ENCODE measurements at places on chromosomes 5 and 9. TPM values are rescaled to one million over a fixed set of nuclear protein-coding genes. Genes with fewer than 3 reads are reported as not detected.

DNA sequence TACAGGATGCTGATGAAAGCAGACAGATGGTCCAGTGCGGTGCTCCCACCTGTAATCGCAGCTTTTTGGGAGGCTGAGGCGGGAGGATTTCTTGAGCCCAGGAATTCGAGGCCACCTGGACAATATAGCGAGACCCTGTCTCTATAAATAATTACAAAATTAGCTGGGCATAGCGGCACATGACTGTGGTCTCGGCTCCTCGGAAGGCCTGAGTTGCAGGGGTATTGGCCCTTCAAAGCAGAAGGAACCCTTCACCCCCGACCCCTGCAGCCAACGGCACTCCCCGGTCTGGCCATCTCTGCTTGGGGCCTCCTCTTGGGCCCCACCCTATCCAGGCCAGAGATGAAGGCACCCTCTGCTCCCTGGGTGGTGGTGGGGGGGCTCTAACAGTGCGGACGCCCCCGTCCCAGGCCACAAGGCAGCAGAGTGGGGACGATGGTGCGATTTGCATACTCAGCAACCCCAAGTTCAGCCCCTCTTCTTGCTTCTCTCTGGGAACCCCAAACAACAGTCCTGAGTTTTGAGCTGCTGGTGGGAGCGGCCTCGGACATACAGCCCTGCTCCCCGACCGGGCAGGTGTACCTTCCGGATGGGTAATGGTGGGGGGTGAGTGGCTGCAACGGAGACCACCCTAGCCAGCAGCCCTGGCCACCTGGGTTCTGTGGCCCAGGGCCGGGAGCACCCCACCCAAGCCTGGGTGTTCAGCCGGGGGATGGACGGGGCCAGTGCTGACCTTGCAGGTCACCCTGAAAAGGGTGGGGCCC, 50.7 kb downstream of the NACC2 start:
- DNase-seq, result no peak

The DEPDC1B gene
- total RNA-seq, result 24.9 TPM

The OR2Y1 gene
- total RNA-seq, result not detected

The C5orf63 gene
- 0.37 TPM for total RNA-seq

The SSNA1 gene
- 138 TPM for total RNA-seq

The SPAG8 gene
- total RNA-seq, result 0.26 TPM

GRCh38 chr9:120688758-120689157, 25.5 kb downstream of the MEGF9 start:
- no peak for DNase-seq

DNA sequence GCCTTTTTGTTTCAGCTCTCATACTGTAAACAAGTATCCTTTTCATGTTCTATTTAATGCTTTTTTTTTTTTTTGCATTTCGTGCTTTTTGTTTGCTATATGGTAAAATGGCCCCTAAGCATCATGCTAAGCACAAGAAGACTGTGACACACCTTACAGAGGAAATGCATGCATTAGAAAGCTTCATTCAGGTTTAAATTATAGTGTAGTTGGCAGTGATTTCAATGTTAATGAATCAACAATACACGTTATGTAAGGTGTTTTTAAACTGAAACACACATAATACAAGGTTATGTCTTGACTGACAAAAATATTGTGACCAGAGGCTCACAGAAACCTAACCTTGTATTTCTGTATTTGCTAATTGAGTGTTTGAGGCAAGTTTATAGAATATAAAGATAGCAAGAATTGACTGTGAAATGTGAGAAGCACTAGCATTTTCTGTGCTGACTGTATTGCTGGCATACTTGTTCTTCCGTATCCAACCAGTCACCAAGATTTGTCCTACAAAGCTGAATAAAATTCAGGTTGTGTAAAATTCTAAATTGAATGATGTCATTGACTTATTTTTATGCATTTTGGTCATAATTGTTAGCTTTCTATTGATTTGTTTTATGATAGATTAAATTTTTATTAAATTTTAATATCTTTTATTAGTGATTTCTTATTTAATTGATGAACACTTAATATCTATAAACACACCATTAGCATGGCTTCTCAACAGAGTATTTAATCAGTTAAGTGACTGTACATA, 4.1 kb downstream of the CFAP95 start:
- DNase-seq, result no peak

GRCh38 chr9:95875305-95876137, at the start of gene ERCC6L2:
ERCC6L2 (plus strand) TSS chr9:95875691; CDS start chr9:95876039, 348 bp downstream.
- DNase-seq, result peak; percentile 98

DNA sequence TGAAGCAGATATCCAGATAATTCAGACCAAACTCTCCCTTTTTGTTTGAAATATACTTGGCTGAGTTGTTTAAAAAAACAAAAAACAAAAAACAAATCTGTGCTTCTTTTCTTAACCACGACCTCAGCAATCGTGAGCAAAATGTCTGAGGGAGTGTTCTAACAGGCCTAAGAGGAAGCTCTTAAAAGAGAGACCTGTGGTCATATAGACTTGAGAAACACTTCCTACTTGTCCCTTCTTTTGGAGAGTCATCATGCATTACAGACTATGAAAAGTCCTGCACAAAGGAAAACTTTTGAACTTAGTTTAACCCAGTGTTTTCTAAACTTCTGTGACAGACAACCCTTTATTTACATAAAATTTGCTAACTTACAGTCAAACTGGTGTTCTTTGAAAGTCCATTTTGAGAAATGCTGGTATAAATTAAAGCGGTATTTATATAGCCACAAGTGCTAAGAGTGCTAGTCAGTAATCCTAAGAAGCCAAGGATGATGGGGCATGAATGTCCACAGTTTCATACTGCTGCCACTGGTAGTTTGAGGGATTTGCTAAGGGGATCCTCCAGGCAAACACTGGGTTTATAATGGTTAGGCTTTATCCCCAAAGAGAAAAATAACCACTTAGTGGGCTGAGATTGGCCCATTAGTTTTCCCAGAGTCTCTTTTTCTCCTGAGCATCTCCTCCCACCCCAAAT, 199.8 kb downstream of the LRRC70 start:
- DNase-seq, result no peak

DNA sequence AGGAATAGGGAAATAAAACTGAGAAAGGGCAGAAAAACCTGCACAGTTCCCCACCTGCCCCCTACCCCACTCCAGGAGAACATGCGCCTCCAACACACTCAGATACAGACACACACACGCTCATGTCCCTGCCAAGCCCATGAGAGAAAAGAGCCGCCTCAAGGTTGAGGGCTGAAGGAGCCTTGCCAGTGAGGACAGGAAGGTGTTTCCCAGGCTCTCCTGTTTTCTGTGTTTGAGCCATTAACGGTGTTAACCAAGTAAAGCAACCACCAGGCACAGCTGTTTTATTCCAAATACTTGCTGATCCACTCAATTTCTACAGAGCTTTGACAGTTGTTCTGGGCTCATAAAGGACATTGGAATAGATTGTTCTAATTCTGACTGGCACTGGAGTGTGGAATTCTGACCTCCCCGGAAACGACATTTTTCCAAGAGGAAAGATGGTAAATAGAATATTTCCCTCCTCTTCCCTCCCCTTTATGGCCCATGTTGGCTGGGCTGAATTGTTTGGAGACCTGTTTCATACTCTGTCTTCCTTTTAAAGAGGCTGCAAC, 238.0 kb downstream of the DMAC1 start:
- DNase-seq, result no peak

The SLC25A2 gene
- total RNA-seq, result not detected

DNA sequence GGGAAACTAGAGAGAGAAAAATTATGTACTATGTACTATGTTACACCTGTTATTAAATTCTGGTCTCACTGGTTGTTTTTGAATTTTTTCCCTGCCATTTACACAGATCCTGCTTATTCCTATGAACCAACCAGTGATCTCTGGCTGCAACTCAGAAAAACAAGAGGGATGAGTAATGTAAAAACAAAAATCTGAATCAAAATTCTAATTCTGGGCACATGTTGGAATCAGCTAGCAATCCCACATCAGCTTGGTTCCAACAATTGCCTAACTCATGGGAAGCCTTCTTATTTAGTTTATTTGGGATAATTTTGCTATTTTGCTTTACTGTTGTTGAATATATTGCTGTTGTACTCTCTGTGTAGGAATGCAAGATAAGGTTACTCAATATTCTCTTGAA, 78.3 kb downstream of the PLK2 start:
- DNase-seq, result no peak

- peak; percentile 20 for DNase-seq
Measured at GRCh38 chr5:141496038-141496437, 7.2 kb downstream of the PCDHGC5 start.

The MSH3 gene
- 8.6 TPM for total RNA-seq

- DNase-seq, result no peak
Measured at GRCh38 chr5:13913962-13914361, 30.5 kb downstream of the DNAH5 start.

The ZMYND19 gene
- total RNA-seq, result 46.8 TPM

All from HT1080 (cell line).